ENCODE measurements at places on chromosomes 16 and 17. TPM values are rescaled to one million over a fixed set of nuclear protein-coding genes. Genes with fewer than 3 reads are reported as not detected.

TNP2 gene
- total RNA-seq, result not detected

WNT9B gene
- total RNA-seq, result 0.98 TPM

PRR11 gene
- total RNA-seq, result 21.2 TPM

EVPLL gene
- not detected for total RNA-seq

C17orf50 gene
- not detected for total RNA-seq

HLF gene
- 0.41 TPM for total RNA-seq

FLII gene
- 260 TPM for total RNA-seq

VAT1L gene
- total RNA-seq, result 1.1 TPM

GRCh38 chr16:12311309-12311708 lies 334.8 kb downstream of the SNX29 start:
- DNase-seq, result no peak
- peaks cover 16% of the 10 kb centered on the region for H3K4me1 ChIP-seq
- no peak overlapping the region for H3K4me3 ChIP-seq
- H3K36me3 ChIP-seq, result no peaks in the 10 kb centered on the region
- peak overlapping the region; percentile 3 for H3K27ac ChIP-seq
- no peaks in the 10 kb centered on the region for H3K27me3 ChIP-seq

- H3K27ac ChIP-seq, result no peak overlapping the region
- peaks cover 20% of the 10 kb centered on the region for H3K36me3 ChIP-seq
- no peaks in the 10 kb centered on the region for H3K27me3 ChIP-seq
- peaks cover 12% of the 10 kb centered on the region for H3K4me1 ChIP-seq
Observed at GRCh38 chr16:966505-966904, 4.3 kb downstream of the LMF1 start.

DNA sequence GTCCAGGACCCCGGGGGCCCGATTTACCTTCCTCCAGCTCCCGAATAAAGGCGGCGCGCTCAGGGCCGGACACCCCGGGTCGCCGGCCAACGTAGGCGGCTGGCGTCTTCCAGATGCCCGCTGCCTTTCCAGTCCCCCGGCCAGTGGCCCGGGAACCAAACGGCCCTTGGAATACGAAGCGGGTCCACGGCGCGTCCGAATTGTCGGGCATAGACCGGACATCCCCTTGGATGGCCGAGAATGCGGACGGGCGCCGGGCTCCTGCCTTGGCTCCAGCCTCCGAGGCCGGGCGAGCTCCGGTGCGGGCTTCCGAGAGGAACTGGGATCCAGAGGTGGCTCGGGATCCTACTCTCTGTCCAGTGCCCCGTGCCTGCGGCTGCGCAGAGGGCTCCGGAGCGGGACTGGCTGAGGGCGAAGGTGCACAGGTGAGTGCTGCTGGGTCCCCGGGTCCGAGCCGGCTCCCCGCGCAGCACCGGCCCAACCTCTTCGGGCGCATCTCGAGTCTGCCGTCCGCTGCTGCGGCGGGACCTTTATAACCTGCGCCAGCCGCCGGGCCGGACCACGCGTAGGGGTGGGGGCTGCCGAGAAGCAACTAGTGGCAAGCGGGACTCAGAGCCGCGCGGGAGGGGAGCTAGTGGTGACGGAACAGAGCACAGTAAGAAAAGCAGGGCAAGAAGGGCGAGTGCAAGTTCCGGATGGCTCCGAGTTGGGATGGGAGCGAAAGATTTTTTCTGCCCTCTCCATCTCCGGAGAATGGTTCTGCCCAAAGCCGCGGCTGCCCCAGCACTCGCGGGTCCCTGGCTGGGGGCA lies at the start of gene HAP1:
Gene HAP1, minus strand, starts transcription at position 505 of the 810 bp plus-strand sequence. Its CDS starts 9 bp downstream, at position 496.
- H3K27me3 ChIP-seq, result peaks cover 63% of the 10 kb centered on the region
- H3K4me1 ChIP-seq, result peaks cover 7% of the 10 kb centered on the region
- peak within 1 kb of the TSS; percentile 45 for H3K27ac ChIP-seq
- no peaks in the 10 kb centered on the region for H3K36me3 ChIP-seq

GRCh38 chr16:66682271-66682670 lies 14.3 kb downstream of the CMTM4 start:
- DNase-seq, result no peak
- H3K4me1 ChIP-seq, result no peaks in the 10 kb centered on the region
- H3K27ac ChIP-seq, result no peak overlapping the region
- H3K36me3 ChIP-seq, result peaks cover 6% of the 10 kb centered on the region

DNA sequence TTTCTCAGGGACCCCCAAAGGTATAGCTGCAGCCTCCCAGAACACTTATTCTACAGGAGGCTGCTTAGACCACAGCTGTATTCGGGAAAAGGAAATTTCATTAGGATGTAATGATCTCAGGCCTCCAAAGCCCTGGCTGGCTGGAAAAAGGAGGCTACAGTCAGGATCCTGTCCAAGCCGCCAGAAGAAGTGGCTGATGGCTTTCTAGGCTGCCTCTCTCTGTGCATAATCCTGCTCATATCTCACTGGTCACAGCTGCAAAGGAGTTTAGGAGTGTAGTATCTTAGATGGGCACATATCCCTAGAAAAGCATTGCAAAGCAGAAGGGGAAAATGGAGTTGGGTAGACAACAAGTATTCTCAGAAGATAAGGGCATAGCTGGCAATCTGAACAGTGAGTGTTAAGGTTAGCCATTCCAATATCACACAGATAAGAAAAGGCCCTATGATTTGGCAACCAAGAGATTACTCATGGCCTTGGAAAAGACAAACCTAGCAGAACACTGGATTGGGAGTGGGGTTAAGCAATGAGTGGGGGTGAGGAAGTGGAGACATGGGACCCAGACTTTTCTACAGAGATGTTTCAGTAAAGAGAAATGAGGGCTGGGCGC lies 26.0 kb upstream of the PRKCA start:
- H3K4me3 ChIP-seq, result no peak overlapping the region
- no peak overlapping the region for H3K27ac ChIP-seq
- H3K4me1 ChIP-seq, result no peaks in the 10 kb centered on the region
- no peaks in the 10 kb centered on the region for H3K27me3 ChIP-seq
- H3K36me3 ChIP-seq, result no peaks in the 10 kb centered on the region

- H3K36me3 ChIP-seq, result peaks cover 27% of the 10 kb centered on the region
- H3K4me3 ChIP-seq, result no peak overlapping the region
- no peak for DNase-seq
- H3K4me1 ChIP-seq, result peaks cover 7% of the 10 kb centered on the region
- H3K27me3 ChIP-seq, result no peaks in the 10 kb centered on the region
Observed at GRCh38 chr17:67970783-67971182, 25.5 kb downstream of the C17orf58 start.

DNA sequence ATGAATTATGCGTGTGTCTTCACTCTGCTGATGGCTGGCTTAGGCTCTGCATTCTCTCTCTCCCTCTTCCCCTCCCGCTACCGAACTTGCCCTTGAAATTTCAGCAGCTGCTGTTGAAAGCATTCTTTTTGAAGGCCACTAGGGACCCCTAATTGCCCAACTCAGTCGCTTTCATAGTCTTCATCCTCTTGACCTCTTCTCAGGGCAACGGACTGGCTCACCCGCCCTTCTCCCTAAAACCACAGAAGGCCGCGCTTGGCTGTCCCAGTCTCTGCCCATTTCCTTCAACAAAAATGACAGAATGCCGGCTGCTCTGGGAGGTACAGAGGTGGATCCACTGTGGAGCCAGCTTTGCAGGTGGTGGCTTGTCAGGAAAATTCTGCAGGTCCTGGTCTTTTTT lies 21.0 kb upstream of the FMNL1 start:
- no peaks in the 10 kb centered on the region for H3K36me3 ChIP-seq
- no peak overlapping the region for H3K4me3 ChIP-seq
- H3K27me3 ChIP-seq, result peaks cover 4% of the 10 kb centered on the region
- no peak for DNase-seq

Data from progenitor cell of endocrine pancreas (in vitro differentiated cells).